HS-5 (cell line): ENCODE measurements at places on chromosomes 6 and 20.

- no peak for DNase-seq
Measured at GRCh38 chr6:7976485-7977056, 66.0 kb upstream of the TXNDC5 start.

DNA sequence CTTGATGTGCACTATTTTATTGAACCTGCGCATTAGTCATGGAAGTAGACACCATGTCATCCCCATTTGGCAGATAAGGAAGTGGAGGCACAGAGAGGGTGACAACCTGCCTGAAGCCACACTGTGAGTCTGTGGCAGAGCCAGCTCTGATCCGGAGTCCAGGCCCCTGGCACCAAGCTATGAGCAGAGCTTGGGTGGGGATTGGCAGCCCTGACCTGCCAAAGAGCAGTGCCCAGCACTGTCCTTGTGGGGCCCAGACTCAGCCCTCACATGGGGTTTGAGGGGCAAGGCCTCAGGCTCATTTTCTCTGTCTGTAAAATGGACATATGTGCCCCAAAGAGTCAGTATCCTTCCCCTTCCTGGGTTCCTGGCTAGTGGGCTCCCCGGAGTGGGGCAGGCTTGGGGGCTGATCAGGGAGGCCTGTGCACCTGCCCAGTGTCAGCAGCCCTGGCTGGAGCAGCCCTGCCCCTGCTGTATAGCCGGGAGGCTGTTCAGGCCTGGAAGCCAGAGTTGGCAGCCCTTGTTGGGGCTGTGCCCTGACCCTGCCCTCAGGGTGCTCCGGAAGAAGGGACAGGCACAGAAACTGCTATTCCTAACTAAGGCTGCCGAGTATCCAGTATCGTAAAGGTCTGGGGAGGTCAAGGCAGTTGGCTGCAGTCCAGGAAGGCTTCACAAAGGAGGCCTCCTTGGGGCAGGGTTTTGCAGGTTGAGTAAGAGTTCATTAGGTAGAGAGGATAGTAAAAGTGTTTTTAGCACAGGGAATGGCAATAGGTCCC is 38.7 kb downstream of the TGM2 start:
- DNase-seq = no peak

DNA sequence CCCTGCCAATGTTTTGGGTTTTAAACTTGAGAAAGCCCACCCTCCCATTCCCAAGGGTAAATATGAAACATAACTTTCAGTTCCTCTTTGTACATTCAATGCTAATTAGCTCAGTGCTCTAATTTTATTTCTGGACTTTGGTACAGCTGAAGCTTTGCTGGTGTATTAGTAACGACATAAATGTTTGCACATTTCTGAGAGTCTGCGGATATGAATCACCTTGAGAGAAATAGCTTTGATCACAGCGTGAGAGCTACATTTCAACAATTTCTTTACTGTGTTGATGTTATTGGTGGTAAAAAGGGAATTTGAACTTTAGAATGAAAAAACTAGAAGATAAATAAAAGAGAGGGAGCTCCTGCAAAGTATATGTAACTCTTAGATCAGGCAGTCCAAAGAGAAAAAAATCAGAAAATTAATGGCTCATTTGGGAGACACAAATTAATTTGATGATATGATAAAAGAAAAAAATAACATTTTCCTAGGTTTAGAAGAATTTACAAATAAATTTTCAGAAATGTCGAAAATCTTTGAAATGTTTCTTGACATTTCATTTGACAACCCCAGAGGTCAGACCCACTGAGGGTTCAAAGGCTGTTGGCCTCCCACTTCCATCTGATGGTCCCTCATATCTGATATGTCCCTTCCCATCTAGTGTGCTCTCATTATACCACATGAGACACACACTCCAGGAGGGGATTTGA is 38.5 kb upstream of the CAP2 start:
- no peak for DNase-seq

- DNase-seq = no peak
Measured at GRCh38 chr6:44185953-44186634, 27.5 kb downstream of the CAPN11 start.

- no peak for DNase-seq
Measured at GRCh38 chr20:48287021-48287494, 501.8 kb upstream of the SULF2 start.

DNA sequence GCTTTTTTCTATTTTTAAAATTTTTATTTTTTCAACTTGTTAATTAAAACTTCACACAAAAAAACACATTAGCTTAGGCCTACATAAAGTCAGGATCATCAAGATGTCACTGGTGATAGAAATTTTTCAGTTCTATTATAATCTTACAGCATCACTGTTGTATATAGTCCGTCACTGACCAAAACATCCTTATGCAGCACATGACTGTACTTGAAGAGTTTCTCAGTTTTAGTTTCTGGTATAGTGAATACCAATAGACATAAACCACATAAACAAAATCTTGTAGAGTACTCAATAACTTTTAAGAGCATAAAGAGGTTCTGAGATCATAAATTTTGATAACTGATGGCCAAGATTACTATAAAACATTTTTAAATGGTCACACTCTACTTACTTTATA is 71.8 kb downstream of the ASCC3 start:
- no peak for DNase-seq

DNA sequence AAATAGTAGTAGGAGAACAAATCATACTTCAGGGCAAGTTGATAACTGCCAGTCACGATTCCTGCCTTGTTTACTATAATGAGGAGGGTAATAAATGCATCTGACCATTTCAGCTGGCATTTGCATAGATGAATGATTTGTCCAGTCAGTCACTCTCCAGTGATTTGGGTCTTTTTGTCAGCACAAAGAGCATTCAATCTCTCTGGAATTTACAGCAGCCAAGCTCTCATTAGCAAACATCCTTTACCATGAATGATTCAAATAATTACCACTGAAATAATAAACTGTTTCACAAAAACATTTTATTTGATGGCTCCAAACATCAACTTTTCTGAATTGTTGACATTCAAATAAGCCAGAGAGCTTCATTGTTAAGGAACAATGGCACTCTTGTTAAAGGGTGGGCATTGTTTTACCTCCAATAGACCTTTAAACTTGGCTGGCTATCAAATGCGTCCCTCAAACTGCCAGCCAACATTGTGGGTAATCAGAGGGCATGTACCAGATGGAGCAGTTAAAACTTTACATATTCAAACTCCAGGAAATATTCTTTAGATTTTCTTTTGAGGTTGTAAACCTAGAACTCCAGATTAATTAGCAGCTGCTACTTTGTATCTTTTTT is 30.0 kb upstream of the FBXL4 start:
- no peak for DNase-seq

DNA sequence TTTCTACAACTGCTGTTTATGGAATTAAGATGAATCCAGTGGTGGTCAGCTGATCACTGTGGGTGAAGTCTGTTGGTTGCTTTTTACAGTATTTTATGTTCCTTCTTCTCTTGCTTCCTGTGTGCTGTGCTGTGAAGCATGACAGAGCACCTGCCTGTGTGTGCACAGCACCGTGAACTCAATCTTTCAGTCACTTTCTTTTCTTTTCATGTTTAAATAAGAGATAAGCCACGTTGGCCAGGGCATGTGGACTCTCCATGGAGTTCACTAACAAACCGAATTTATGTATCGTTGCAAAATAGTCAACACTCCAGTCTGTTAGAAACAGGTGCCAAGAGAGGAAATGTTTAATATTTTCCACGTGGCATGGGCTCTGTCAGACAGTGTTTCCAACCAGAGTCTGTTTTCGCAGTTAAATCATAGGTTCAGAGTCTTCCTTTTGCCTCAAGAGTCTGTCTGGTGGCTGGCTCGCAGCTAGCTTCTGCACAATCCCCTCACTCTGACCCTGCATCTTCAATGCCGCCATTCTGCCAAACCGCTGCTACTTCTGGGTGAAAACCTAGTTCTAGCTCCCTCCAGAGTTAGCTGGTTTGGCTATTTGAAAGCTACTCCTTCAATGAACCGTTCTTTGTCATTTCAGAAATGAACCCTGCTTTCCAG is 73.2 kb downstream of the QRSL1 start:
- DNase-seq = no peak

GRCh38 chr6:75065523-75065922 is 140.3 kb downstream of the COL12A1 start:
- DNase-seq = no peak
